Activated T-helper 1 cell treated with Interleukin-2 at 50 U/mL for 16 hours (primary cell): ENCODE measurements at places on chromosomes 1 and 21.

DNA sequence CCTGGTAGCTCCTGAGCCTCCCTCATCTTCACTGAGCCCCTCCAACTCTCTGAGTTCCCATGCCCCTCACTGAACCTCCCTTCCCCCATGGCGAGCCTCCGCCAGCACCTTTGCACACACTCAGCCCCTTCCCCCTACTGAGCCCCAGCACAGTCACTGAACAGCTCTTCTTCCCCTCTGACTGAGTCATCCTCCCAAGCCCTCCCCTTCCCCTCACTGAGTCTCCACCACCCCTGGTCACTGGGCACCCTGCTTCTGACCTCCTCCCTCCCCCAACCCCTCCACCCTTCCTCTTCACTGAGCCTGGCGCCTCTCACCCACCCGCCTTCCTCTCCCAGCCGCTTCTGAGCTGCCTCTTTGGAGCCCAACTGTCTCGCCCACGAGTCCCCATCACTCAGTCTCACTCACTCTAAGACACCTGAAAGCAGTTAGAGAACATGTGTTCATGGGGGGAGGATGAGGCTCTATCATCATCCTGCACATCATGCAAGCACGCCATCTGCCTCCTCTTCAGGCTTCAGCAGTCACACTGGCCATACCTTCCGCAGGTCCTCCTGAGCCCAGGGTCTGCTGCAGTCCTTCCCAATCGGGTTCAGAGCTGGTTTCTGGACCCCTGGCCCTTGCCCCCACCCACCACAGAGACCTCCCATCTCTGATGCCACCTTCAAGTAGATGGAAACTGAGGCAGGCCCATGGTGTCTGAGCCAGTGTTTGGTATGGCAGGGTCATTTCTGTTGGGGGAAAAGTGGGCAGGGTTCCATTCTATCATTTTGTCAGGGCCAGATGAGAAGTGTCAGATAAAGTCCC, 2.0 kb upstream of the TRNP1 start:
- DNase-seq: no peak

- DNase-seq: no peak
Observed at GRCh38 chr1:166488327-166488726, 321.5 kb upstream of the FAM78B start.

- DNase-seq: no peak
Observed at GRCh38 chr1:169486281-169487051, 722 bp upstream of the SLC19A2 start.

DNA sequence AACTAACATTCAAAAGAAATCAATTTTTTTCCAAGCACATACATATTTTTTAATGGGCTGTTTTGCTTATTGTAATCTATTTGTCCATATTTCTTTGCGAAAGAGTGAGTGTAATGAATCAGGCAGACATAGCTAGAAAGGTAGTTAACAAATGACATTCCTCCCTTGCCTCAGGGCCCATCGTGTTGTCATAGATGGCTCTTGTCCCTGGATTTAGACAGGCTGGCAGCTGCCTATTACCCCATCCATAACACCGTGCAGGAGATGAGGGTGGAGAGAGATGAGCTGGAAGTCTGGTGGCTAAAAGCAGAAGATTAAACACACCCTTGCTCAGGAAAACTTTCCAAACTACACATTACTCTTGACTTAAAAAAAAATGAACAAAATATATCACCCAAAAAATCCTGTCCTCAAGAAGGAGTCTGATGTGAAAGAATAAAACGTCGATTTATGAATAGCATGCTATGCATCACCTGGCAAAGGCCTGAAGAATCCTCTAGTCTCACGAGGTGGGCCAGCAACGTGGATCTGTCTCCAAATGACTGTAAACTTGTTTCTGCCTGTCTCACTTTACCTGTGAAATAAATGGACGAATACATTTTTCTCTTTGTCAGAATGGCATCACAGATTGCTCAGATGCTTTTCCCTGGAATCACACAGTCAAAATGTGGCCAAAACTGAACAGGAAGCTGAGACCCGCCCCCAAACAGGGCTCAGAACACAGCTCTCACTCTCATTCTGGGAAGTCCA, 55.7 kb downstream of the C21orf91 start:
- no peak for DNase-seq

- DNase-seq: no peak
Observed at GRCh38 chr21:26846036-26846931, 1.1 kb upstream of the ADAMTS1 start.

- DNase-seq: no peak
Observed at GRCh38 chr1:154845174-154845573, 24.9 kb downstream of the KCNN3 start.

DNA sequence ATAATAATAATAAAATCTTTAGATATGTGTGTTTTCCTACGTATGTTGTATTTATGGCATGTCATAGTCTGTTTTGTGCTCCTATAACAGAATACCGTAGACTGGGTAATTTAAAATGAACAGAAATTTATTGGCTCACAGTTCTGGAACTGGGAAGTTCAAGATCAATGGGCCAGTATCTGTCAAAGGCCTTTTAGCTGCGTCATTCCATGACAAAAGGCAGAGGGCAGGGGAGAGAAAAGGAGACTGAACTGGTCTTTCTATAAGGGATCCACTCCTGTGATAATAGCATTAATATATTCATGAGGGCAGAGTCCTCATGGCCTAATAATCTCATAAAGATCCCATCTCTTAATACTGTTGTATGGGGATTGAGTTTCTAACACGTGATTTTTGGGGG, 7.1 kb upstream of the SFT2D2 start:
- no peak for DNase-seq

- DNase-seq: no peak
Observed at GRCh38 chr1:46394872-46395465, 852 bp downstream of the FAAH start.

GRCh38 chr1:52970149-52970548, 43.1 kb downstream of the SCP2 start:
- no peak for DNase-seq

DNA sequence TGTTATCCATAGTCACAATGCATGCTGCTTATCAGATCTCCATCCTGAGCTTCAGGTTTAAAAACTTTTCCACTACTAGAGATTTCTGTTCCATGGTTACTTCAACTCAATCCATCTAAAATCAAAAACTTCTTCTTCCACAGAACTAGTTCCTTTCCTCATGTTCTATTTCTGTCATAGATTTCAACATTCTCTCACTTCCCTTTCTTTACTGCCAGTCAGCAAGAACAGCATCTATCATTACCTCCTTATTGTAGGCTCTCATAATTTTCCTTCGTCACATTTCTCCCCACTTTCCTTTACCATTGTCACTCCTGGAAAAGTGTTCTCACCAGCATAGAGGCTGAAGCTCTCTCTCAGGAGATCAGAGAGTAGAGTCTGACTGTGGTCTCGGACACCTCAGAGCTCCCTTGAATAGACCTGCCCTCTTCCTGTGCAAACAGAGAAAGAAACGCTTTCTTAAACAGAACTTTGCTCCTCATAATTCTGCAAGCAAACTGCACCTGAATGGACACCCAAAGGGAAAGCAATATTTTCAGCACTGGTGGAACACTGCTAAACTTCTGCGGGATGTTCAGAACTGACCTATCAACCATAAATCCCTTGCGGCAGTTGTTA, 48.7 kb upstream of the KIRREL1 start:
- no peak for DNase-seq

GRCh38 chr1:84350550-84350949, 47.7 kb upstream of the DNASE2B start:
- no peak for DNase-seq

DNA sequence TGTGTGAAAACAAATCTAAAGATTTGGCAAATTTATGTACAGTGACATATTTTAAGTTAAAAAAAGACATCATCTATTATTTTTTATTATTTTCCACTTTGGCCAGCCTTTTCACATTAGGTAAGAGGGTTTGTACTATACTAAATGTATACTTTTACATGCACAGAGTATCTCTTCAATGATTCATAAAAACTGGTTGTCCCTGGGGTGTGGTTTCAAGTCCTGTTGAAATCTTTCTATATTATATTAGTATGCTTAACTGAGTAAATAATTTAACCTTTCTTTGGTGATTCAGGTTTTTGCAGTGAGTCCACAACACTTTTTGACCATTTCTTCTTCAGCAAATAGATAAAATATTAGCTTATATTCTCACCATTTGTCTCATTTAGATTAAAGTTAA, 45.7 kb downstream of the EEIG2 start:
- no peak for DNase-seq

DNA sequence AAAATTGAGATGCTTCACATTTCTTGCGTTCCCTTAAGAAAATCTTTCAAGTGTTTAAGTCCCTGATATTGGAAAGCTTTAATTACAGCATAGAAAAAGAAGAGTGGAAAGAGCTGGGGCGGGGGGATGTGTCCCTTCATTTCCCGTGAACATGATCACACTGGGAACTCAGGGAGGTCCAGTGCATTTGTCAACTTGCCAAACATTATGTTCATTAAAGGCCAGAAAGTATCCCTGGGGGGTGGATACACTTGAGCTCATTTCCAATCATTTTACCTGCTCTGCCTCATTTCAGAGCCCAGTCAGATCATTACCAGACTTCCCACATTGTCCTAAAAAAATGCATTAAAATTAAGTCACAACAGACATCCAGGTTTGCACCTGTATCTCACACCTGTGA, 123.6 kb upstream of the KCNJ15 start:
- no peak for DNase-seq

DNA sequence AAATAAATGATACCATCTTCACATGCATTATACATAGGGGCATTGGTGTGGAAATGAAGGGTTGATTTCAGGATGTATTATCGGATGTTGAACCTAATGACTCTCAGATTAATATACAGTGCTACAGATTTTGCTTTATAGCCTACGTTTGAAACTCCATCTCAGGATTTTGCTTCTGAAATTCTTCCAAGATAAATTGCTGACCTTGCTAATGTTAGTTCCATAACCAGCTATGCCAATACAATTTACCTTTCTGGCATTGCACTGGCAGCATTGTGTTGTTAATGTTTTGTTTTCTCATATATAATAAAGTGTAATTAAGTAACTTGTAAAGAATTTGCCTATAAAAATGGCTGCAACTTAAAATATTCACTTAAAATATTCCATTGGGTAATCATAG, 350.1 kb downstream of the CHRM3 start:
- no peak for DNase-seq

DNA sequence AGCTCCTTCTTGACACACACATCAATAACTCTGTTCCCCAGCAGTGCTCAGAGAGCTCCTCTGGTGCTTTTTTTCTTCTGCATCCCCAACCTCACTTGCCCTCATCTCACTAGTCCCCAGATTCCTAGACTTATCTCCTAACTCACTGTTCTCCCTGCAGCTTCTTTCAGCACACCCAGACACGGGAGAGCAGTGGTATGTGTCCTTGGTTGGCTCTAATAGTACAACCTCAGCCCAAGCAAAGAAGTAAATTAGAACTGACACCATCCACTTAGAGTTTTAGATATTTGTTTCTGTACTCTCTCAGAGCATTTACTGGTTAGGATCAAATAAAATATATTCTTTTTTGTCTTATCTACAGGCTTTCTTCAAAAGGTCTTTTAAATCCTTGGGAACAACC, 201.4 kb upstream of the SNX7 start:
- DNase-seq: no peak

DNA sequence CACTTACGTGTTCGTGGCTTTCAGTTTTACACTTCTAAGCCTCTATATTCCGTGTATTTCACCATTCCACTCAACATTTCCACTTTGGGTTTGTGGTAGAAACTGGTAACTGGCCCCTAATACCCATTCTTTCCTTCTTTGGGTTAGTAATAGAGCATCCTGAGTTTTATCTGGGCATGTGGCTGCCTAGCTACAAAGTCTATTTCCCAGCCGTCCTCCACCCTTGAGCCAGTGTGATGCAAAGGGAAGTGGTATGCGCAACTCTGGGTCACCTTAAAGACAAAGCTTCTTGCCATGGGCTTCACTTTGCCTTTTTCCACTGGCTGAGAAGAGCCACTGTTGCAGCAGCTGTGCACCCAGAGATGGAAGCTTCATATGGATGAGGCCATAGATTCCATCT, 73.9 kb downstream of the LAMC2 start:
- DNase-seq: no peak

DNA sequence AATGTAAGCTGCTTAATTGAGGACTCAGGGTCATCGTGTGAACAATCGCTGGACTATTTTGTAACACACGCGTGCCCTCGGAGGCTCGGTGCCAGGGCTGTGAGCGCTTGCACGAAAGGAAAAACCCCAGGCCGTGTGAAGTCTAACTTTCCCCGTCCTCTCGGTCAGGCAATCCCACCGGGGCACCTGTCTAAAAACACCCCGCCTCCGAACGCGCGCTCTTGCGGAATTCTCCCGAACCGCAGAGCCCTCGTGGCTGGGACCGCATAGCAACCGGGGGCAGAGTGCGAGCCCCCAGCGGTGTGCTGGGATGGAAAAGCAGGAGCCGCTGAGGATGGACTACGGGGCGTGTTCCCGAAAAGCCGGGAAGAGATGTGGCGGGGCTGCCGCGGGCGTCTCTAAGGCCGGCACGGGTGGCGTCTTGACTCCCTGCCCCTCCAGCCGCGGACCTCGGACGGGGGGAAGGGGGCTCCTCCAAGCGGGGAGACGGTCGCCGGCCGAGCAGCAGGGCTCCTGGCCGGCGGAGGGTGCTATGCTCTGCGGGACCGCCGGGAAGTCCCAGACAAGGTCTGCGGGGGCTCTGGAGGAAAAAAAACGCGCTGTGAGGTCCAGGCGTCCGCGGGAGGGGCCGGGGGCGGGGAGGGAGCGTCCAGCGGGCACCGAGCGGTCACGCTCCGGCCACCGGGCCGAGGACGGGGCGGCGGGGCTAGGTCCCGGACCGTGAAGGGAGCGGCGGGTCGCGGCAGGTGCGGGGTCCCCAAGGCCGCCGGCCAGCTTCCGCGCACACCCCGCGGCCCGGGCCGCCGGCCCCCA, 936 bp downstream of the ZBTB21 start:
- peak; percentile 24 for DNase-seq

- no peak for DNase-seq
Observed at GRCh38 chr1:227447531-227447990, 115.8 kb upstream of the ZNF678 start.

GRCh38 chr21:44324854-44325107, 14.4 kb downstream of the CFAP410 start:
- no peak for DNase-seq

DNA sequence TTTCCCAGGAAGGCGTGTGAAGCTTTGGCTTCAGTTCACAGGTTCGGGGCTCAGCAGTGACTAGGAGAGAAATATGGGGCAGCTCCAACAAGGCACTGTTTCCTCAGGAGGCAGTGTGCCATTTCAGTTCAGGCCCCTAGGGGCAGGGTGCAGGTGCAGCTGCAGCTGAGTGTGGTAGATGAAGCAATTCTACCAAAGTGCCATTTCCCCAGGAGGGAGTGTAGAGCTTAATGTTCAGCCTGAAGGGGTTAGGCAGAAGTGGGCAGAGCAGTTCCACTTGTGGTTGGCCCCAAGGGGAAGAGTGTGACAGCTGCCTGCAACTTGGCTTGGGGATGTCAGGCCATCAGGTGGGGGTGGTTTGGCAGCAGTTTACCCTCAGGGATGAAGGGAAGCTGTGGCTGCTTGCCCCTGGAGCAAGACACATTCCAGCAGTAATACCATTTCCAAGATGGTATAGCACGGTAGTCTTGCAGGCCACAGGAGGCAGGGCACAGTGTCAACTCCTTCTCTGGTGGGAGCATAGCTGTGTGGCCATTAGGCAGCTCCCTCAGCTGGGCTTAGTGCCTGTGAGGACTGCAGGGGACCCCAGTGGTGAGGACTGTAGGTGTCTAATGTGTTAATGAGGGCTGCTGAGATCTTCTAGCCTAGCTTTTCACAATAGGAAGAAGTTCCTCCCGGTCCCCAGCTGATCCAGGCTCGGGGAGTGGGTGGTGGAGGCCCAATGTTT, 34.7 kb downstream of the RGSL1 start:
- DNase-seq: no peak
